ENCODE measurements at places on chromosomes 7 and 10. TPM values are rescaled to one million over a fixed set of nuclear protein-coding genes. Genes with fewer than 3 reads are reported as not detected.
A peak's percentile ranks its signal among the peaks of the same experiment; 100 is the strongest.

Gene DYNC1I1
- 0.08 TPM for total RNA-seq

DNA sequence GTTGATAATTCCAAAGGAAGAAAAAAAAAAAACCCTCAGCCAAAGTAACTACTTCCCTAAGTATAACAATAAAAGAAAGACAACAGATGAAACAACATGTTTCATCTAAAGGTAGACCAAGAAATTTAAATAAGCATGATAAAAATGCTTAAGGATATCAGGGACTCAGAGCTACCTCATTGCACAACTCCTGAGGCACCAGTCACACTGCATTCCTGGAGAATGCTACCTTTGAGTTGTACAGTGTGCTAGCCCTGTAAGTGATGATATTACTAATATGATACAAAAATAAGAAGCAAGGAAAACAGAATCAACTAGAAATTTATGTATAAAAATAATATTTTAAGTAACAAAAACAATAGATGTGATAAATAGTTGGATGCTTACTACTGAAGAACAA, 29.5 kb upstream of the C7orf33 start:
- no peak for DNase-seq

Gene LOXL4
- total RNA-seq = 8.8 TPM

Gene APBB1IP
- not detected for total RNA-seq

DNA sequence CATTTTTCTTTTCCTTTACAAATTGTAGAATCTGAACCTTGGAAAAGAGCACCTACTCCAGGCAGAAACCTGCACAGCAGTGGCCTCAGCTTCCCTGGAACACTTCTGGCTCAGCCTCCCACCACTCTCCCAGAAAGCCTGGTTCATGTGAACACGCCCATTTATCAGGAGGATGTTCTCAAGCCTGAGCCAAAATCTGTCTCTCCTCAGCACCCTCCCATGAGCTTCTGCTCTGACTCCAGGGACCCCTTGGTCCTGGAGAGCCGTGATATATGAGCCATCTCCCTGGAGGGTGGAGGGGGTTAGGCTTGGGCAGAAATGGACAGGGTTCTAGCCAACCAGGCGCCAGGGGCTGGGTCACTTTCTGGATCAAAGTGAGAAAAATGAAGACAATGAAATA, 10.1 kb downstream of the GDF2 start:
- no peak for DNase-seq

DNA sequence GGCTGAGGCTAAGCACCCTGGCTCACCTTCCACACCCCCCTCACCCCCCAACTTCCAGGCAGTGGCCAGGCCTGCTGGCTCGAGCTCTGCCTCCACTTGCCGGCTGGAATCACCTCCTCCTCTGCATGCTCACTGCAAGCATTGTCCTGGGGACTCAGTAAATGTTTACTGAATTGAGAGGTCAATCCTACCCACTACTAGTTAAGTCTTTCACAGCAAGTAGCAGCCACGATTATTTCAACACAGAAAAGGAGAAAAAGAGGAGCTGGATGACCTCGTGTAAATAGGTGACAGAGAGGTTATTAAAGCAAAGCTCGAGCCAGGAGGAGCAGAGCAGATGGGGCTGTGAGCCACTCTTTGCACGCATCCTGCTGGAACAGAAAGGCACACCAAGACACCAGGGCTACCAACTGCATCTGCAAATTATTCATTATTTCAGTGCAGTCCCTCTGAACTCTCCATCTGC, 32.1 kb downstream of the HIPK2 start:
- peak; percentile 89 for DNase-seq

DNA sequence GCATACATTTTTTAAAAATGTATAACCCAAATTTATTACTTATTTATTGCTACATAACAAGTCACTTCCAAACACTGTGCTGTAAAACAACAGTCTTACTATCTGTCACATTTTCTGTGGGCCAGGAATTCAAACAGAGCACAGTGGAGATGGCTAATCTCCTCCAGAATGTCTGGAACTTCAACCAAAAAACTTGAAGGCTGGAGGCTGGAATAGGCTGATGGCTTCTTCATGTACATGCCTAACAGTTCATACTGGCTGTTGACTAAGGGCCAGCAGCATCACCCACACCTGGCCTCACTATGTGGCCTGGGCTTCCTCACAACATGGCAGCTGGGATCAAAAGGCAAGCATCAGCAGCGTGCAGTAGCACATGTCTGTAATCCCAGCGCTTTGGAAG, 92.4 kb upstream of the KMT2E start:
- DNase-seq = no peak

DNA sequence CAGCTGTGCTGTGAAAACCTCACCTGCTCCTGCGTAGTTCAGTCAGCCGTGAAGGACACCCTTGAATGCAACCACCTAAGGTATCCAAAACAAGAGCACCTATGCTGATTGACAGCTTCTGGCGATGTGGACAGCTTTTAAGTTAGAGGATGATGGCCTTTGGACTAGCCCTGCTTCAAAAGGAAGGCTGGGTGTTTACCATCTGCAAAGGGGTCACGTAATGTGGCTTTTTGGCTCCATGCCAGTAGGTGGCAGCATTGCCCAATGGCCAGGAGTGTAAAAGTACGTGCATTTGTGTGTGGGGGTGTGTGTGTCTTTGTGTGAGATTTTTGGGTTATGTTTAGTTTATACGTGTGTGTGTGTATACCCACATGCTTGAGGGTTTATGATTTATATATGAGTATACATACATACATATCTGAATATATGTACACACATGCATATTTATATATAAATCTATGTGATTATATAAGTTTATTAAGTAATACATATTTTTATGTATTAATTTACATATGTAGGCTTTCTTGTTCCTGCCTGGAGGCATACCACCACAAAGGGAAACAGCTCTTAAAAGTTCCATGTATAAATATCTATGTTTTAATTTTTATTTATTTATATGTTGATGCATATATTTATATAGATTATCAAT, 236.3 kb upstream of the ANKRD30A start:
- peak; percentile 89 for DNase-seq

Gene DLD
- total RNA-seq = 128 TPM

GRCh38 chr7:30027065-30027456, 559 bp upstream of the FKBP14 start:
- DNase-seq = peak; percentile 38

Gene ITGB8
- not detected for total RNA-seq

DNA sequence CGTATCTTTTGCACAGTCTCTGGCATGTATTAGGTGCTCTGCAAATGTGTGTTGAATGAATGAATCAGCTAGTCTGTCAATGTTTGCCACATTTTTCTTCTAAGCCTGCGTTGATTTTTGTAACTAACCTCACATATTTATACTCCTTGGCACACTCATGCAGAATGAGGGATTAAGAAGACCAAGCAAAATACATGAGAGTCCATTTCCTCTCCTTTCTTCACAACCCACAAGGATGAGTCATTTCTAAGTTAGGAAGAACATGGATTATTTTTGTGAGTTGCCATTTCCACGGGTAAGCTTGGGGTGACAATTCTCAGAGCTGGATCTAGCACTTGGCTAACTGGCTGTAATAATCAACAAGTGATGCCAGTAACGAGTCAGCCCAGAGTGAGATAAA, 158.8 kb downstream of the TWIST1 start:
- DNase-seq = no peak

GRCh38 chr10:26464632-26465280, 26.6 kb downstream of the APBB1IP start:
- DNase-seq = no peak

DNA sequence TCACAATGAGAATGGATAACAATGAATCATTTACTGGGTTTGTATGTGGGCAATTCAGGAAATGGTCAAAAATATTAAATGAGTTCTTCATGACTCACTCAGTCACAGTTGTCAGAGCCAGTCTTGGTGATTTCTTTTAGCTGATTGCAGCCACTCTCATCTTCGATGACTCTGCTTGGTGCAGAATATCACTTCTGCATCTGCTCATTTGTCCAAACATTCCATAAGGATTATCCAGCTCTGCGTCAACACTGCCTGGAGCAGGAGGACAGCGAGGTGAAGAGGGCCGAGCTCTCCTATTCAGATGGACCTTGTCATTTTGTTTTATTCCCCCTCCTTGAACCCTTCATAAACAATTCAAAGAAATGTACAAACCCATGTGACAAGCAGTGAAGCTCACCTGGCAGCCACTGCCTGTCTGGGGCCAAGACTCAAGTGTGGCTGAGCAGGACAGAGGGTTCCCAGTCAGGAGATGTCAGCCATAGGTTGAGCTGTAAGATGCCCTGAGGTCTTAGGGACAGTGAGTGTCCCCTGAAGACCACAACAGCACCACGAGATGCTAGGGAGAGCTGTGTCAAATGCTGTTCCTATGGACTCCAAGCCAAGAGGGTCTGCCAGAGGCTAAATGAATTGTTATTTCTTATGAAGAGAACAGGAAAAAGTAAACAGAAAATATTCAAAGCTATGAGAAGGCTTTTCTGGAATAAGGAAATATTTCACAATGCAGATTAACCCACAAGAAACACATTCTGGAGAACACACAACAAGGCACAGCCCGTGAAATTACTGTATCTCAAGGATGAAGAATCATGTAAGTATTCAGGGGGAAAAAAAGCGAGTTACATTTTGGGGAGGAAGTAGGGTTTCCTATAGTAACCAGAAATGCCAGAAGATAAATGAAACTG, 33.1 kb upstream of the EGFR start:
- DNase-seq = peak; percentile 42

DNA sequence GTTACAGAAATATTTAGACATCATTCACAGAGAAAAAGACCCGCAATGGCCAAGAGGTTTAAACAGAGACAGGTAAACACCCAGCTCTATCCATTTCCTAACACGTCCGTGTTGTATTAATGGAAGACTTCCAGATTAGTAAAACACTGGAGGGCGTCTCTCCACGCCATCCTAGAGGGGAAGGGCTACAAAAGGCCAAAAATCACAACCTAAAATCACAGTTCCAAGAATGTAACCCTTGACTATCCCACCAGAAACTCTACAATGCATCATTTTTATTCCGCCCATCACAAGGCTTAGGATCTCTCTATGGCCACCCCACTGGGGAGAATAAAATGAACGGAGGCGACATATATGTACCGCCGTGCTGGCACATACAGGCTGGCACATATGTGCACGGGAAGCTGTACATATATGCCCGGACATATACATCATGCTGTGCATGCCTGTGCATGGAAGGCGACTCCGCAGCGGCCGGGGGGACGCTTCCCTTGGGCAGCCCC, 734 bp downstream of the PCLO start:
- DNase-seq = no peak

DNA sequence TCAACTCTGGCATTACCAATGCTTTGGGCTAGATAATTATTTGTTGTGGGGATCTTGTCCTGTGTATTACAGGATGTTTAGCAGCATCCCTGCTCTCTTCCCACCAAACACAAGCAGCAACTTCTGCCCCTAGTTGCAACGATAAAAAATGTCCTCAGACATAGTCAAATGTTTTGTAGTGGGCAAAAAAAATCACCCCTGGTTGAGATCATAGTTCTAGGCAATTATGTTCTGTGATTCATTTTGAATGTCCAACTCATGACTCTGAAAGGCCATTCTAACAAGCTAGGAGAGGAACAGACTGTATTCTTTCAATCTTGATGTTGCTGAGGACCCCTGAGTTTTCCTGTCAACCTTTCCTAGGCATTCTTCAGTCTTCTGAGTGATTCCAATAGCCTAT, 79.5 kb downstream of the RTKN2 start:
- no peak for DNase-seq

DNA sequence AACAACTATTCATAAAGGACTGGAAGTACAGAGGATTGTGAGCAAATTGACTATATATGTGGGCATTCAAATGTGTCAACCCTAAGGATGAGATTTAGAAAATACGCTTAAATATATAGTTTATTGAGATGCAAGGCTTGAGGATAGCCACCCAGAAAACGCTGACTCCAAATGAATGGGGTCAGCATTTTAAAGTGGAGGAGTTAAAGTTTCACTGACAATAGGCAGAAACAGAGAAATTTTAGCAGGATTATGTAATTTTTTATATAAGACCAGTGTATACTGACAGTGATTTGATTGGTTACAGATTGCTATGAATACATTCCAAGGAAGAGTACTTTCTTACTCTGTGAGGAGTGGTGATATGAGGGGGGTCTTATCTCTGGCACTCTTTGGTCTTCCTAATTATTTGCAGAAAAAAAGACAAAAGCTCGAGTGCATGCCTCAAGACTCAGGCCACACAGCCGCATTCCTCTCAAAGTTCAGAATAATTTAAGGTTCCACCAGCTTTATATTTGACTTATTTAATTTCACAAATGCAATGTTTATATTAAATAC, 38.6 kb upstream of the ARL4A start:
- no peak for DNase-seq

DNA sequence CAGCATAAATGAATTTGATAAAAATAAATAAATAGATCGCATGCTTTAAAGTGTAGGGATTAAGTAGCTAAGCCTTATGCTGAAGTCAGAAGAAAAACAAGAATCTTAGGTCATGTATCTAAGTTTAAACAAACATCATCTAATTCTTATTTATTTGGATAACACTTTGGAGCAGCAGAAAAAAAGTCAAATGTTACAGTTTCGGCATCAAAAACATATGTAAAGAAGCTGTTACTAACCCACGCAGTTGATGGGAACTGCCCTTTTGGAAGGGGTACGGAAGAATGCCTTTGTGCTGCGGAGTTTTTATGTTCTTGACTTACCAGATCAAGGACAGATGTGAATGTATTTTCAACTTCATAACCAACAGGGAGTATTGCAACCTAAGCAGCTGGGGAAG, 37.3 kb upstream of the HABP2 start:
- no peak for DNase-seq

GRCh38 chr7:30837581-30837980, 66.4 kb downstream of the MINDY4 start:
- DNase-seq = no peak

Gene CLDN15
- 2.2 TPM for total RNA-seq

DNA sequence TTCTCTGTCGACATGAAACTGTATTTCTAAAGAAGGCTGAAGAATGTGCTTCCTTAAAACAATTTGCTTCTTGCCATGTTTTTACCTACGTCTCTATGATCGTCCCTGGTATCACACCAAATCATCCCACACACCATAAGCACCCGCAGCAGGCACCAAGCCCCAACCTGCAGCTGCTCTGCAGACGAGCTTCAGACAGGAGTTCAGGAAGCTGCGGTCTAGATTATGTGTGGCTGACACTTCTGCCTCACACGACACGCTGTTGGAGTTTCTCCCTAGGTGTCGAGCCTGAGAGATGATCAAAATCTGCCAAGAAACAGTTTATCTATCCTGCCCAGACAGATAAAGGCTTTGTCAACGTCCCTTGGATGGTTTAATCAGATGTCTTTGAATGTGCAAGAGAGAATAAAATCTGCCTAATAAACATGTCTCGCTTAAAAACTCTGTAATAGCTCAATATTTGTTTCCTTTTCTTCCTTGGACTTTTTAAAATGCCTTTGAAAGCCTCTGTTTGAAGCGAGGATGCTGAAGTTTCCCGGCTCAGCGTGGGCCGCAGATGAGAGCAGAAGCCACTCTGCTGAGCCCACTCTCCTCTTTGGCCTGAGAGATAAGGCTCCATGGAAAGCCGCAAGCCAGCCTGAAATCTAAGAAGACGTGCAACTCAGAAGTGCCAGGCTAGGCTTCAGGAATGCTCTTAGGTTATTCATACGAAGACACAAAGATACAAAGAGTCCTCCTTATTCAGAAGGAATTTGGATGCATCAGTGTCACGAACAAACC, 158.3 kb upstream of the PFKP start:
- DNase-seq = no peak

Gene ASAH2B
- total RNA-seq = 4.2 TPM

Gene ANKRD61
- total RNA-seq = not detected

- no peak for DNase-seq
Measured at GRCh38 chr7:87225696-87226095, 6.2 kb upstream of the TMEM243 start.

Gene PTPN12
- 35.3 TPM for total RNA-seq

GRCh38 chr10:112369495-112370423, 4.2 kb upstream of the ACSL5 start:
- DNase-seq = no peak

GRCh38 chr10:21022821-21023220, 125.7 kb upstream of the NEBL start:
- no peak for DNase-seq

Data from HepG2 (cell line).